ENCODE measurements at places on chromosomes 7 and 10. TPM values are rescaled to one million over a fixed set of nuclear protein-coding genes. Genes with fewer than 3 reads are reported as not detected.

Gene TFEC
- total RNA-seq, result 7.2 TPM

- no peak overlapping the region for H3K27ac ChIP-seq
- H3K27me3 ChIP-seq, result no peaks in the 10 kb centered on the region
These were observed 127.7 kb downstream of the SRI start for GRCh38 chr7:88091988-88092675.

DNA sequence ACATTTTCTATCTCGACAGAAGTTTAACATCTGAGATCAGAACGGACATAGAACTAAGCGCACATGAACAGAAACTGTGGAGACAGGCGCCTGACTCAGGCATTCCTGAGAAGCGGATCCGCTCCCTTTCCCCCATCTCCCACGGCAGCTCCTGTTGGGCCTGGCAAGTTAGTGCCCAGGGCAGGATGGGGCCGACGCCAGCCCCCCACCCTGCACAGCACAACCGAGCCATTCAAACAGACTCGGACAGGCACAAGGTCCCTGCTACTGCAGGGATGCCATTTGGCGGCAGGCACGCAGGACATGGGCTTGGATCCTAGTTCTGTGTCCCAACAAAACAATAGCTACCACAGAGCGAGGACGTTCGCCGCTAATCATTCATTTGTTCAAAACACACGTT lies 271.8 kb downstream of the USP6NL start:
- H3K27ac ChIP-seq, result no peak overlapping the region
- H3K27me3 ChIP-seq, result peaks cover 12% of the 10 kb centered on the region
- no peak overlapping the region for H3K4me3 ChIP-seq
- H3K36me3 ChIP-seq, result no peaks in the 10 kb centered on the region
- DNase-seq, result no peak

Gene SNX10
- total RNA-seq, result 13.4 TPM

DNA sequence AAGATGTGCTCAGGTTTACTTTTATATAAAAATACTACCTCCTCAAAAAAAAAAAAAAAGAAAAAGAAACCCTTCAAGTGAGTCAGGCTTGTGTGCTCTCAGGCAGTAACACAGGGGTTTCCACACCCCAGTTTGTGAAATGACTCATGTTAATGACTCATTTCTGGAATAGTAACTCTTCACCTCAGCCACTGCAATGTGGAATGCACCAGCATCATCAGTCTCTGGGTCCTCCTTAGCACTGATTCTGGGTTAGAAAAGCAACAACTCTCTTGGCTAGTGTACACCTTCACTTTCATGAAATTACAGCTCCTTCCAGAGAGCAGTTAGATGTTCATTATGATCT lies 110.6 kb downstream of the EMX2 start:
- H3K27ac ChIP-seq, result no peak overlapping the region

DNA sequence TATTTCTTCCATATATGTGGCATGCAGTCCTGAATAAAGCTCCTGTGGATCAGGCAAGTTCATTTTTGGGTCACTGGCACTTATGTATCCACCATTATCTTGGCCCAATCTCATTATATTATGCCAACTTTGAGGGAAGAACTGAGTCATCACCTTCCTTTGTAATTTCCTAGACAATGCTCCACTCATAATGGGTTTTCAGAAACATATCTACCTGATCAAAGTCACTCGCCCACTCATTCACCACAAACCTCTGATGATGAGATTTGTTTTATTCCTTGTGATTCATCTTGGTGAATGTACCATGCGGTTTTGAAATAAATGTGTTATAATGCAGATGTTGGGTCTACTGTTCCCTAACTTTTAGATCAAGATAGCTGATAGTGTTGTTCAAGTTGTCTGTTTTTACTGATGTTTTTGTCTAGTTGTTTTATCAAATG lies 525.8 kb downstream of the KIF20B start:
- peaks cover 4% of the 10 kb centered on the region for H3K36me3 ChIP-seq
- H3K27me3 ChIP-seq, result no peaks in the 10 kb centered on the region
- no peak overlapping the region for H3K27ac ChIP-seq
- no peak overlapping the region for H3K4me3 ChIP-seq
- no peaks in the 10 kb centered on the region for H3K4me1 ChIP-seq

Data from breast epithelium (tissue), 4 donors.